ENCODE measurements at places on chromosomes 4 and X. TPM values are rescaled to one million over a fixed set of nuclear protein-coding genes. Genes with fewer than 3 reads are reported as not detected.

DNA sequence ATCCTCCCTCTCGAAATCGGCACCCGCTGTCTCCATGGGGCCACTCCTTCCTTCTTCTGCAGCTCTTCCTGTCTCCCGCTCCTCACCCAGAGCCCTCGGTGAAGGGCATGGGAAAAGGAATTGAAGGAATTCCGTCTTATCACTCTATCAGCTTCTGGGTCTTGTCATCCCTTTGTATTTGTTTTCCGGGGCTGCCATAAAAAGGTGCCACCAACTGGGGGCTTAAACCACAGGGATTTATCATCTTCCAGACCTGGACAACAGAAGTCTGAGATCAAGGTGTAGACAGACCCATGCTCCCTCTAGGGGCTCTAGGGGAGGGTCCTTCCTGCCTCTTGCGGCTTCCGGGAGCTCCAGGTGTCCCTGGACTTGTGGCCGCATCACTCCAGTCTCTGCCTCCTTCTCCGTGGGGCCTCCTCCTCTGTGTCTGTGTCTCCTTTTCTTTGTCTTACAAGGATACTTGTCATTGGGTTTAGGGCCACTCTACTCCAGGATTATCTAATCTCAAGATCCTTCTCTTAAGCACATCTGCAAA lies 24.0 kb downstream of the CD99 start:
- peaks cover 9% of the 10 kb centered on the region for H3K4me1 ChIP-seq
- DNase-seq: no peak
- H3K4me3 ChIP-seq: no peak overlapping the region
- peaks cover 10% of the 10 kb centered on the region for H3K36me3 ChIP-seq
- H3K27ac ChIP-seq: no peak overlapping the region
- no peaks in the 10 kb centered on the region for H3K27me3 ChIP-seq

- no peaks in the 10 kb centered on the region for H3K36me3 ChIP-seq
- H3K27me3 ChIP-seq: no peaks in the 10 kb centered on the region
- H3K27ac ChIP-seq: no peak overlapping the region
- no peak overlapping the region for H3K4me3 ChIP-seq
Observed at GRCh38 chrX:136057567-136057966, 72.3 kb downstream of the SLC9A6 start.

- H3K27me3 ChIP-seq: no peaks in the 10 kb centered on the region
- peak overlapping the region; percentile 72 for H3K27ac ChIP-seq
- H3K36me3 ChIP-seq: no peaks in the 10 kb centered on the region
- H3K4me3 ChIP-seq: peak overlapping the region; percentile 77
- H3K4me1 ChIP-seq: peaks cover 18% of the 10 kb centered on the region
Observed at GRCh38 chr4:129092631-129093190, 628 bp downstream of the SCLT1 start.

DNA sequence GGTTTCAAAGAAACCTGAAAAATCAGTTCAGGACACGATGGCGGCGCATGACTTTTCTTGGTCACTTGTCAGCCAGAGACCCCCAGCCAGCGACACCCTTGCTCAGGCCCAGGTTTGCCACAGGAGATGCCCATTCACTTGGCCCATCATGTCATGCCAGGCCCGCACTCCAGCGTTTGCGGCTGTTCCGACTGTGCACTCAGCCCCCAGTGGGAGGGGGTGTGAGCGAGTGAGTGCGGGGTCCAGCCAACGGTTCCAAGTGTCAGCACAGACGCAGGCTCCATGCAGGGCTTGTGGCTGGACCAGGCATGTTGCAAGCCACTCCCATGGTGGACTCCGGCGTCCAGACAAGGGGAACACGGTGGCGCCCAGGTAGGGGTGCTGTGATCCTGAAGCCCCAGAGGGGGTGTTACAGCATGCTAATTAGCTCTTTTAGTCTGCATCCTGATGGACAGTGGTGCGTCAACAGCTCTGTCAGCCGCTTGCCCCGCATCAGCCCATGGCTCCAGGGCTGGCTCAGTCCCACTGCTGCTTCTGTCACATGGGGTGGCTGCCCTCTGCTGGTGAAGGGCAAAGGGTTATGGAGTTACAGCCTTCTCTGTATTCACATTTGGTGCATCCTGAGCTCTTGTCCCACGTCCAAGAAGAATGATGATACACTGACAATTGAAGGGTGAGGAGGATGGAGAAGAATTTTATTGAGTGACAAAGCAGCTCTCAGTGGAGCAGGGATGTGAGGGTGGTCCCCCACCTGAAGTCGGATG lies 3.7 kb upstream of the MAEA start:
- no peaks in the 10 kb centered on the region for H3K27me3 ChIP-seq
- H3K36me3 ChIP-seq: no peaks in the 10 kb centered on the region
- no peak overlapping the region for H3K27ac ChIP-seq
- H3K4me3 ChIP-seq: no peak overlapping the region

- H3K36me3 ChIP-seq: no peaks in the 10 kb centered on the region
- peaks cover 54% of the 10 kb centered on the region for H3K4me1 ChIP-seq
- H3K27me3 ChIP-seq: no peaks in the 10 kb centered on the region
- H3K27ac ChIP-seq: peak overlapping the region; percentile 98
- H3K4me3 ChIP-seq: peak overlapping the region; percentile 39
- DNase-seq: peak; percentile 79
Observed at GRCh38 chr4:168587411-168588125, 90.7 kb downstream of the PALLD start.

DNA sequence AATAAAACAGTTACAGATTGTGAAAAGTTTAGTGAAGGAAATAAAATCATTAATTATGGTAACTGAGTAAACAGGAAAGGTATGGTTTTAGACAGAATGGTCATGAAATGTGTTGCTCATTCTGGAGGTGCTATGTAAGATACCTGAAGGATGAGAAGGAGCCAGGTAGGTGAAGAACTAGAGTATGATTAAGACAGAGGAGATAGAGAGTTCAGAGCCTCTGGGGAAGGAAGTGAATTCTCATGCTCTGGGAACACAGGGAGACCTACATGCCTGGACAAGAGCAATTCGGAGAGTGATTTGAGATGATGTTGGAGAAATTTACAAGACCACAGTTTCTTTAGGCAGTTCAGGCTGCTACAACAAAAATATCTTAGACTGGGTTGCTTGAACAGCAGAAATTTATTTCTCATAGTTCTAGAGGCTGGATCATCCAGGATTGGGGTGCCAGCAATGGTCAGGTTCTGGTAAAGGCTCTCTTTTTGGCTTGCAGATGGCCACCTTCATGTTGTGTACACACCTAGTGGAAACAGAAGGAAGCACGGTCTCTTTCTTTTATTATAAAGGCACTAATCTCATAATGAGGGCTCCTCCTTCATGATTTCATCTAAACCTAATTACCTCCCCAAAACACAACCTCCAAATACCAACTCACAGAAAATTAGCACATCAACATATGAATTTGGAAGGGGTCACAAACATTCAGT lies 1416.1 kb downstream of the PCDH7 start:
- H3K27me3 ChIP-seq: no peaks in the 10 kb centered on the region
- H3K4me1 ChIP-seq: peaks cover 4% of the 10 kb centered on the region
- H3K4me3 ChIP-seq: no peak overlapping the region
- H3K36me3 ChIP-seq: no peaks in the 10 kb centered on the region
- no peak overlapping the region for H3K27ac ChIP-seq

GRCh38 chr4:151472297-151472696 lies 63.3 kb downstream of the FHIP1A start:
- H3K4me1 ChIP-seq: peaks cover 40% of the 10 kb centered on the region
- no peak overlapping the region for H3K4me3 ChIP-seq
- H3K27ac ChIP-seq: no peak overlapping the region
- no peaks in the 10 kb centered on the region for H3K27me3 ChIP-seq
- H3K36me3 ChIP-seq: no peaks in the 10 kb centered on the region

- H3K36me3 ChIP-seq: no peaks in the 10 kb centered on the region
- no peak for DNase-seq
Observed at GRCh38 chrX:118579417-118579816, 83.8 kb downstream of the DOCK11 start.

DNA sequence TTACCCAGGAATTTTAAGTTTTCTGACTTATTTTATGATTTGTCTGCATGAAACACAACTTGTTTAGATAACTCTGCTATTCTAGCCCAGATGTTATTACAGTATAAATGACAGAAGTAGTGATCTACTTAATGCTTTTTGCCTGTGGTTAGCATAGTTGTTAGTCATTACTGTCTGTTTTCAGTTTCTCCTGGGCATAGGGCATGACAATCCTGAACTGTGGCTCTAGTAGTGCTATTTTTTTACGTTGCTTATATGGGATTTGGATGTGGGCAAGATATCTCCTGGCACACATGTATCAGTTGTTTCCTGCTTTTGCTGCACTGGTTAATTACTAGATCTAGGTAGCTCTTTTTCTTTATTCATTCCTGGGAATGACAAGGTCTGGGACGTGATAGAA lies 1005.8 kb downstream of the PCDH18 start:
- no peaks in the 10 kb centered on the region for H3K27me3 ChIP-seq
- no peak overlapping the region for H3K4me3 ChIP-seq
- no peaks in the 10 kb centered on the region for H3K36me3 ChIP-seq

- no peaks in the 10 kb centered on the region for H3K27me3 ChIP-seq
- peak; percentile 28 for DNase-seq
- H3K36me3 ChIP-seq: no peaks in the 10 kb centered on the region
- H3K4me3 ChIP-seq: no peak overlapping the region
Observed at GRCh38 chrX:102959471-102959870, 22.4 kb downstream of the RAB40AL start.

DNA sequence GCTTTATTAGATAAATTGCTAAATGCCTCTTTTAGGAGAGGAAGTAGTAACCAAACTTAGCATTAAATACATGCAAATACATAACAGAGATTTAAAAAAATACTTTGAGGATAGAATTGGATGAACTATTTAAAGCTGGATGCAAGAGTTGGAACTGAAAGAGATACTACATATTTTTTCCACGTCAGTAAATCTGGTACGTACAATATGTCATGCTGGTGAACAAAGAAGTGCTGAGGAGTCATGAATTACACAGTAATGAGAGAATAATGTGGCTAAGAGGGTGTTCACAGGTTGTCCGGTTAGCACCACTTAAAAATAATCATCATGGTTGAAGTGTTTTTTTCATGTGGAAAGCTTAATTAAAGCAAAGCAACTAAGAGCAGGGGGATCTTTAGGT lies 184.1 kb upstream of the FRMPD4 start:
- H3K27me3 ChIP-seq: no peaks in the 10 kb centered on the region
- no peaks in the 10 kb centered on the region for H3K36me3 ChIP-seq
- DNase-seq: no peak
- peaks cover 16% of the 10 kb centered on the region for H3K4me1 ChIP-seq

- no peak overlapping the region for H3K27ac ChIP-seq
- H3K4me1 ChIP-seq: no peaks in the 10 kb centered on the region
- no peaks in the 10 kb centered on the region for H3K27me3 ChIP-seq
- no peak overlapping the region for H3K4me3 ChIP-seq
- no peak for DNase-seq
Observed at GRCh38 chrX:76029385-76029784, 143.5 kb upstream of the PBDC1 start.

DNA sequence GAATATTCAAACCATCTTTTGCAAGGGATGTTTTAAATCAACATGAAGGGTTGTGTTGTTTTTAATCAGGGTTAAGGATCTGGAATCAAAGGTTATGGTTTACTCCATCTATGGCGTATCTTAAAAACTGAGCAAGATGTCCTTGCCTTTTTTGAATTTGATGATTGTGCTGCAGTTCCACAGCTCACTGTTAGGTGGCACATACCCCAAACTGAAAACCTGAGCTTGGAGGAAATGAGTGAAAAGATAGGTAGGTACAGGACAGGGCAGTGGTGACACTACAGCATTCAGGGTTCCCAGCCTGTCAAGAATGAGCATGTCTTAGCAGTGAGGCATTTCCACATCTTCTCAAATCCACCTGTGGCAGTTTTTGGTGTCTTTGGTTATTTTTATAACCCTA lies 13.1 kb upstream of the EOLA1 start:
- H3K4me3 ChIP-seq: no peak overlapping the region
- no peak overlapping the region for H3K27ac ChIP-seq
- peak; percentile 54 for DNase-seq
- no peaks in the 10 kb centered on the region for H3K27me3 ChIP-seq

DNA sequence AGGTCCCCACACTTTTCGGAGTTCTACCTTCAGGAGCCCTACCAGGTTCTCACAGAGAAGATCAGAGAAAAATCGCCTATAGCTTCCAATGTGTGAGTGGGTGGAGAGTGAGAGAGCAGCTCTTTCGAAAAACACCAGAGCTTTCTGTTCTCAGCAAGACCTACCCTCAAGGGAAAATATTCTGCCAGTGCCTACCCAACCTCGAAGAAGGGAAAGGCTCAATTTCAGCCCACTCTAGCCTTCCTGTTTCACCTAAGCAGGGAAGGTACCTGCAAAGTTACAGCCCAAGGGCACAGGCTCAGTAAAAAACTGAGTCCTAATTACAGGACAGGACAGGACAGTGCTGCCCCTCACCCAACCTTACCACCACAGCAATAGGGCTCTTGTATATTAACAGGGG lies 104.0 kb upstream of the WDR17 start:
- no peaks in the 10 kb centered on the region for H3K4me1 ChIP-seq
- no peaks in the 10 kb centered on the region for H3K36me3 ChIP-seq
- H3K27ac ChIP-seq: no peak overlapping the region
- H3K4me3 ChIP-seq: no peak overlapping the region

DNA sequence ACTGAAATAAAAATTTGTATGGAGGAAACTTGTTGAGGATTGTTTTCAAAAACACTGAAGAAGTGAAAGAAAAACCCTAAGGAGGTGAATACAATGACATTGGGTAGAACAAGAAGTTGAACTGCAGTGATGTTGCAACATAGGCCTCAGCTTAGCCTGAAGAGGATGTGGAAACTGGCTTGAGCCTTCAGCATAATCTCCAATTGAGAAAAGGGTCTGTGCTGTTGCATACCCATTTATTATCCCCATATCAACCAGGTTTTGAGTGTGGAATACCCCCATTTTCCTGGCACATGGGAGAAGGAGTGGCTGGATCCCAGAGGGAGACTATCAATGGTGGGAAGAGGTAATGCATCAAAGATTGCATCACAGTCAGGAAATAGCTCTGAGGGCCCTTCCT lies 695.0 kb upstream of the HS3ST1 start:
- H3K27me3 ChIP-seq: no peaks in the 10 kb centered on the region
- DNase-seq: no peak
- no peaks in the 10 kb centered on the region for H3K36me3 ChIP-seq
- no peak overlapping the region for H3K27ac ChIP-seq
- no peaks in the 10 kb centered on the region for H3K4me1 ChIP-seq
- H3K4me3 ChIP-seq: no peak overlapping the region

FTHL17 gene
- not detected for total RNA-seq

VCX3A gene
- 2.3 TPM for total RNA-seq

TMEM150C gene
- 0.98 TPM for total RNA-seq

CT45A2 gene
- total RNA-seq: not detected

LNX1 gene
- total RNA-seq: 3.3 TPM

NAP1L2 gene
- not detected for total RNA-seq

QRFPR gene
- total RNA-seq: not detected
